ENCODE measurements at places on chromosomes 4 and X. TPM values are rescaled to one million over a fixed set of nuclear protein-coding genes. Genes with fewer than 3 reads are reported as not detected.
A peak's percentile ranks its signal among the peaks of the same experiment; 100 is the strongest.

The P2RY8 gene
- total RNA-seq: 1.3 TPM

The MAP9 gene
- 6.3 TPM for total RNA-seq

The CSAG3 gene
- total RNA-seq: not detected

The FAT1 gene
- total RNA-seq: 27.1 TPM

The ADH1A gene
- total RNA-seq: 0.53 TPM

The PDCL2 gene
- total RNA-seq: not detected

The RHOXF2B gene
- total RNA-seq: not detected

The SH2D1A gene
- total RNA-seq: not detected

DNA sequence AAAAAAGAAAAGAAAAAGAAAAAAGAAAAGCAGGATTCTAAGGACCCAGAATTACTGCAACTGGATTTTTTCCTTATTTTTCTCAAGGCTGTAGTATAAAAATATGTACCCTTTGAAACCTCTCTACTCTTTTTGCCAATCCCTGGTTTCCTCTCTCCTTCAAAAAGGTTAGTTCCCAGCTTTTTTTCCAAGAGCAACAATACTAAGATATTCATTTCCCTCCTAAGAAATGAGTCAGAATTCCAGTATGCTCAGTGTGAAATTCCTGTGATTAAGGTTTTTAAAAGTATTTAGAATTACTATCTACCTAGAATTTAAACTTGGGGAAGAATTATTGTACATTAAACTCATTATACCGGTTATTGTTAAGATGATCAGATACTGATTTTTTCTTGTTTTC, 22.0 kb downstream of the SMIM14 start:
- H3K36me3 ChIP-seq: no peaks in the 10 kb centered on the region
- no peak overlapping the region for H3K27ac ChIP-seq
- H3K4me3 ChIP-seq: no peak overlapping the region
- no peaks in the 10 kb centered on the region for H3K27me3 ChIP-seq
- peaks cover 8% of the 10 kb centered on the region for H3K4me1 ChIP-seq

DNA sequence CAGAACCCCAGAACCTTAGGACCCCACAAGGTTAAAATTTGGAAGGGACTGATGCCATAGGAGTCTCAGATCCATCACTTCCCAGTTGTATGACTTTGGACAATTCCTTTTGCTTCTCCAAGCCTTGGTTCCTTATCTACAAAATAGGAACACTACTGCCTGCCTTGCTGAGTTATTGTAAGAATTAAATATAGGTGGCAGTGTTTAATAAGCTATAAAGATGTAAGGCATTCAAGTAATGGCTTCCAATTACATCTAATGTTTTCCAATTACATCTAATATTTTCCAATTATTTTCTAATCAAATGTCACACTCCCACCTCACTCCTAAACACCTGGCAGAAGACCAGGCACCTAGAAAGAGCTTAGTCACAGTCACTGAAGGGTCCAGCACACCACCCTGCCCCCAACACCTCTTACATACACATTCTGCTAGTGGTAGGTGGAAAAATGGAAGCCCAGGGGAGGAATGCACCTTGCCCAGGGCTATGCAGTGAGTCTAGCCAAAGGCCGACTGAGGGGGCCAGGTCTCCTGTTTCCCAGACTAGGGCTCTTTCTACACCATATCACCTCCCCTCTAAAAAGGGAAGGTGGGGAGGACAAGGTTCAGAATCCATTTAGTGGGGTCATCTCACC, 24.5 kb upstream of the KDM5C start:
- H3K4me1 ChIP-seq: no peaks in the 10 kb centered on the region
- H3K27me3 ChIP-seq: no peaks in the 10 kb centered on the region
- no peak overlapping the region for H3K4me3 ChIP-seq
- no peak overlapping the region for H3K27ac ChIP-seq

- peaks cover 17% of the 10 kb centered on the region for H3K4me1 ChIP-seq
- H3K4me3 ChIP-seq: no peak overlapping the region
- H3K27ac ChIP-seq: peak overlapping the region; percentile 64
- no peaks in the 10 kb centered on the region for H3K36me3 ChIP-seq
These were observed 26.1 kb downstream of the PDGFC start for GRCh38 chr4:156945532-156945931.

DNA sequence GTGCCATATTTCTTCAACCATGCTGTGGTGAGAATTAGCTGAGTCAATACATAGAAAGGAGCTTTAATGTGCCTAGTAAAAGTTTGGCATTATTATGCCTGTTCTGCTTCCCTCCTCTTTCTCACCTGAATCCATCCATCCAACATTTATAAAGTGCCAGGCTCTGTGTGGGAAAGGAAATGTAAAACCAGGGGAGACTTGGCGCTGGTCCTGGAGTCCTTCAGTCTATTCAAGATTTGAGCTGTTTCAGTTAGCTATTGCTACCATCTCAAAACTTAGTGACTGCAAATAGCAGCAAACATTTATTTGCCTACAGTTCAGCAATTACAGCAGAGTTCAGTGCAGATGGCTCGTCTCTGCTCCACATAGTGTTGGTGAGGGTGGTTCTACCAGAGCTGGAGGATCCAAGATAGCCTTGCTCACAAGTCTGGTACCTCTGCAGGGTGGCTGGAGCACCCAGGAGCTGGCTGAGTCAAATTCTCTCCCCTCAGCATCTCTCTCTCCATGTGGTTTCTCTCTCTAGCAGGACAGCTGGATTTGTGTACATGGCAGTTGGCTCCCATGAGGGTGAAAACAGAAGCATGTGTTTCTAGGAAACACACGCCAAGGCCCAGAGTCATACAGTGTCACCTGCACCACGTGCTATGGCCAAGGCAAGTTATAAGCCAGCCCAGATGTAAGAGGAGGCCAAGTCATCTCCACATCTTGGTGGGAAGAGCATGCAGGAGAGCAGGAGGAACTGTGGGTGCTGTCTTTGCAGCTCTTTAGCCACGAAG, 77.3 kb downstream of the FHDC1 start:
- no peaks in the 10 kb centered on the region for H3K27me3 ChIP-seq
- no peak overlapping the region for H3K27ac ChIP-seq
- no peak for DNase-seq
- no peaks in the 10 kb centered on the region for H3K36me3 ChIP-seq
- no peak overlapping the region for H3K4me3 ChIP-seq
- H3K4me1 ChIP-seq: no peaks in the 10 kb centered on the region

DNA sequence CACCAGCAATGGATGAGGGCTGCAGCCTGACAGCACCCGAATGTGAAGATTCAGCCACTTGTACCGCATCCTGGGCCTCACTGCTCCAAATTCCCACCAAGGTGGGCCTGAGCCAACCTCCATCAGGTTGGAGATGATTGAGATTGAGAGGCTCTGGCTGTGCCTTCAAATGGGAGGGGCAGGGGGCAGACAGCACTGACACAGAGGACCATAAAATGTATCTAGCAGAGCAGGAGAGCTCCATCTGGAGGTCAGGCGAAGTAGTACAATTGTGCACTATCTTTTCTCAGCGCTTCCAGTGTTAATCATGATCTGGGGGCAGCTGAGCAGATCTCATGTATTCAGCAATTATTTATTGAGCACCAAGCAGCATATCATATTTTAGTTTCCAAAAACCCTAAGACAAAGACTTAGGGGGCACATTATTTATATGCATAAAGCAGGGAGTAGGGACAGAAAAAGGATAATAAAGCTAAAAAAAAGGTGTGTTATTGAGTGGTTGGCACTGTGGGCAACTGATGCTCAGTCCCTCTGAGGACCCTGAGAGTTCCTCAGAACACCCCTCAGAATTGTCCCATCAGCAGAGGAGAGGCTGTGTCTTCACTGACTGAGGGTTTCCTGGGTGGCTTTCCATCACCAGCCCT, 31.6 kb upstream of the C1QTNF7 start:
- H3K36me3 ChIP-seq: no peaks in the 10 kb centered on the region
- H3K4me3 ChIP-seq: no peak overlapping the region
- peaks cover 12% of the 10 kb centered on the region for H3K4me1 ChIP-seq
- no peak overlapping the region for H3K27ac ChIP-seq
- H3K27me3 ChIP-seq: no peaks in the 10 kb centered on the region

- no peaks in the 10 kb centered on the region for H3K27me3 ChIP-seq
- DNase-seq: no peak
- H3K4me3 ChIP-seq: no peak overlapping the region
- no peak overlapping the region for H3K27ac ChIP-seq
- H3K36me3 ChIP-seq: no peaks in the 10 kb centered on the region
These were observed 1.1 kb upstream of the KLHL13 start for GRCh38 chrX:118117741-118118140.

DNA sequence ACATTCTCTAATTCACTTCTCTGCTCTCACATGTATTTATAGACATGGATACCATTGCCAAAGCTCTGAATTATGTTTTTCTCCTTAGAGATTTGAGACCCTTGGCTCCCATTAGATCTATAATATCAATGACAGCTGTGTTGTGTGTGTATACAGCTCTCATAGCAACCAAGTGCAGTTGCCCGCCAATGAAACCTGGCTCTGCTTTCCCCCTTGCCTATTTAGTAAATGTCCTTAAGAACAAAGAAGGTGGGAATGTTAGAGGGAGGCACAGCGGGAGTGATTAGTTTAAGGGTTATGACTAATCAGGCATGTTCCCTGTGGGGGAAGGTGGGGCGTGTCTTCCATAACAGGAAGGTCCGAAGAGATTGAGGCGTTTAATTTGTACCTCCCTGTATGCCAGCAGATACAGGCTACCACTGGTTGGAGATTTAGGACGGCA, 100.5 kb upstream of the TBC1D9 start:
- H3K36me3 ChIP-seq: no peaks in the 10 kb centered on the region
- H3K27ac ChIP-seq: no peak overlapping the region
- no peak for DNase-seq
- peaks cover 1% of the 10 kb centered on the region for H3K4me1 ChIP-seq
- no peaks in the 10 kb centered on the region for H3K27me3 ChIP-seq

DNA sequence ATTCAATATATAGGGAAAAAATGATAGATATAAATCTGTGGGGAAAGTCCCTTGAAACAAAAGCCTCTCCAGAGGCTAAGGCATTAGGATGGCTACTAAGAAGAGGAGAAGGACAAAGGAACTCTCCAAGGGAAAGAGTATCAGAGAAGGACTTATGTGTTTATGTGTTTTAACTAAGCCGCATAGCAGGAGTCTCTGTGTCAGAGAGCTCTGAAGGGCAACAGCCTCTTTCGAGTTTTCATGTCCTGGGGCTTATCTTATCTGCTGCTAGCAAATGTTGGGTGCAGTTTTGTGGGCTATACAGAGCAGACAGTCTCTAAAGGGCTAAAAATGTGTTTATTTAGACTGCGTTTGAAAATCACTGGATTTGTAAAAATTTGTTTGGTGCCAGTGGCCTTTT, 1145.6 kb upstream of the DIAPH2 start:
- no peak overlapping the region for H3K4me3 ChIP-seq
- H3K27me3 ChIP-seq: no peaks in the 10 kb centered on the region
- H3K4me1 ChIP-seq: no peaks in the 10 kb centered on the region
- no peak overlapping the region for H3K27ac ChIP-seq
- no peak for DNase-seq

- H3K4me3 ChIP-seq: peak overlapping the region; percentile 98
- H3K4me1 ChIP-seq: peaks cover 16% of the 10 kb centered on the region
- peak; percentile 49 for DNase-seq
- H3K36me3 ChIP-seq: no peaks in the 10 kb centered on the region
These were observed 1.1 kb downstream of the SLC25A6 start for GRCh38 chrX:1390621-1391369.

DNA sequence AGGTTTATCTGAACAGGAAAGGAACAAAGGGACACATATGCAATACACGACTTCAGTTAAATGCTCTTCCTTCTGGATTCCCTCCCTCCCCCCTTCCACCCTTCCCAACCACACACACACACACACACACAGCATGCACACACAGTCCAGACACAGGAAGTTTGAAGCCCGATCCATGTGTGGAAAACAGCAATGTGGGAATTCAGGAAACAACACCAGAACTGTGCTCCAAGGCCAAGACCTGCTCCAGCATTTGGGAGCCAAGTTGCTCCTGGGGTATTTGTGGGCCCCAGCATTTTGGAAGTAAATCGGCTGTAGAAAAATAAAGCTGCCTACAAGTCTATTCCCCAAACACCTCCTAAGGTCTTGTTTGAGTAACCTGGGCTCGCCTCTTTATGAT, 5.6 kb upstream of the AMOT start:
- no peak overlapping the region for H3K4me3 ChIP-seq
- no peaks in the 10 kb centered on the region for H3K36me3 ChIP-seq
- no peaks in the 10 kb centered on the region for H3K27me3 ChIP-seq
- DNase-seq: peak; percentile 30

- no peaks in the 10 kb centered on the region for H3K4me1 ChIP-seq
- no peaks in the 10 kb centered on the region for H3K27me3 ChIP-seq
- no peak for DNase-seq
These were observed 1296.1 kb upstream of the PABPC4L start for GRCh38 chr4:135497563-135498152.

- no peak overlapping the region for H3K27ac ChIP-seq
- no peak overlapping the region for H3K4me3 ChIP-seq
- no peaks in the 10 kb centered on the region for H3K36me3 ChIP-seq
- no peaks in the 10 kb centered on the region for H3K27me3 ChIP-seq
These were observed 236.9 kb upstream of the CTSO start for GRCh38 chr4:156190615-156191014.

DNA sequence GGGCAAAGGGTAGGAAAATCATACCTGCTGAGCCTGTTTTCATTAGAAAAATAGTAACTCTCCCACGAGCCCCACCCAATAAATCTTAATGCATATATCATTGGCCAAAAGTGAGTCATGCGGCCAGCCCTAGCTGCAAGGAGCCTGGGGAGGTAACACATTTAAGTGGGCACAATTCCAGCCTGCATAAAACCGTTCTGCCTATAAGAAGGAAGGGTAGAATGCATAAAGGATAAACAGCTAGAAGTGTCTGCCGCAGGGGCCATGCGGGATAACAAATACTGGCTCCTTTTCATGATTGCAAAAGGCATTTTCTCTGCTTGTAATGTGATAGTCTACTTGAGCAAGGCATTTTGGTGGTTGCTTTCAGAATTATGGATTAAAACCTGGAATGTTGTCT, 37.1 kb downstream of the EFHC2 start:
- no peak for DNase-seq
- no peaks in the 10 kb centered on the region for H3K36me3 ChIP-seq
- no peaks in the 10 kb centered on the region for H3K4me1 ChIP-seq
- no peak overlapping the region for H3K4me3 ChIP-seq

DNA sequence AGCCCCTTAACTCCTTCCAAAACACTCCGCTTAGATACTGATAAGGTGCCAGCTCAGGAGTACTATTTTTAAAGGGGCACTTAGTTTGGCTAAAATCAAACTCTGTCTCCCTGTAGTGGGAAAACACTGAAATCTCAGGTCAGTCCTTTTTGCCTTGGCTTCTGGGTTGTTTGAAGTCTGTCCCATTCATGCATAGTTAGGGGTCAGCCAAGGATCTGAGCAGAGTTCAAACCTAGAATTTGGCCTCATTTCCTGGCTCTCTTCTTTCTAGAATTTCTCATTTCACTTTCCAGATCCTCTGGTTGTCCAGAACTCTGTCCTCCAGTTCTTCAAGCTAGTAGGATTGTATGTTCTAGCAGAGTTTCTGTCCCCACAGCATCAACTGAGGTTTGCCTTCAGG, 31.5 kb downstream of the NAT8L start:
- no peak for DNase-seq
- H3K4me1 ChIP-seq: no peaks in the 10 kb centered on the region
- H3K4me3 ChIP-seq: no peak overlapping the region
- no peaks in the 10 kb centered on the region for H3K36me3 ChIP-seq

DNA sequence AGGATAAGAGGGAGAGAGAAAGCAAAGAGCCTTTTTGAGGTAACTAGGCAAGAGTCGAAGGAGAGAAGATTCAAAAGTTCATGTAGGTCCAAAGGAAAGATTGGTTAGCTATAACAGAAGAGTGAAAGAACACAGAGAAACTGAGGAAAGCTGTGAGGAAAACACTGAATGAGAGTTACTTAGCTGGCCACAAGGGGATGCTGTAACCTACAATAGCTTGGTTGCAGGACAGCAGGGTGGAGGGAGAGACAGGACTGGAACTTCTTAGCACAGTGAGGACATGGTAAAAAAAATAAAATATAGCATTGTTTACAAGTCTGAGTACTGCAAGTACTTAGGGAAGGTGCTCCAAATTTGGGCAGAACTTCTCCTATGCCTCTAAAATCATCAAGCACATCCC, 48.3 kb downstream of the RAI2 start:
- H3K27ac ChIP-seq: no peak overlapping the region
- no peaks in the 10 kb centered on the region for H3K27me3 ChIP-seq
- peaks cover 5% of the 10 kb centered on the region for H3K4me1 ChIP-seq
- DNase-seq: no peak
